PC-3 (cell line): ENCODE measurements at places on chromosomes 2 and 18. TPM values are rescaled to one million over a fixed set of nuclear protein-coding genes. Genes with fewer than 3 reads are reported as not detected.
A peak's percentile ranks its signal among the peaks of the same experiment; 100 is the strongest.

NAT8 gene
- total RNA-seq: not detected in 2 replicates

GPR75 gene
- 1.5 and 2.4 TPM in 2 replicates for total RNA-seq

VWC2L gene
- not detected in 2 replicates for total RNA-seq

MYOM1 gene
- total RNA-seq: 0.07 and 0.12 TPM in 2 replicates

COBLL1 gene
- 3.6 and 4.3 TPM in 2 replicates for total RNA-seq

GRCh38 chr2:212873256-212873655 lies 278.2 kb downstream of the IKZF2 start:
- no peak for DNase-seq

DNA sequence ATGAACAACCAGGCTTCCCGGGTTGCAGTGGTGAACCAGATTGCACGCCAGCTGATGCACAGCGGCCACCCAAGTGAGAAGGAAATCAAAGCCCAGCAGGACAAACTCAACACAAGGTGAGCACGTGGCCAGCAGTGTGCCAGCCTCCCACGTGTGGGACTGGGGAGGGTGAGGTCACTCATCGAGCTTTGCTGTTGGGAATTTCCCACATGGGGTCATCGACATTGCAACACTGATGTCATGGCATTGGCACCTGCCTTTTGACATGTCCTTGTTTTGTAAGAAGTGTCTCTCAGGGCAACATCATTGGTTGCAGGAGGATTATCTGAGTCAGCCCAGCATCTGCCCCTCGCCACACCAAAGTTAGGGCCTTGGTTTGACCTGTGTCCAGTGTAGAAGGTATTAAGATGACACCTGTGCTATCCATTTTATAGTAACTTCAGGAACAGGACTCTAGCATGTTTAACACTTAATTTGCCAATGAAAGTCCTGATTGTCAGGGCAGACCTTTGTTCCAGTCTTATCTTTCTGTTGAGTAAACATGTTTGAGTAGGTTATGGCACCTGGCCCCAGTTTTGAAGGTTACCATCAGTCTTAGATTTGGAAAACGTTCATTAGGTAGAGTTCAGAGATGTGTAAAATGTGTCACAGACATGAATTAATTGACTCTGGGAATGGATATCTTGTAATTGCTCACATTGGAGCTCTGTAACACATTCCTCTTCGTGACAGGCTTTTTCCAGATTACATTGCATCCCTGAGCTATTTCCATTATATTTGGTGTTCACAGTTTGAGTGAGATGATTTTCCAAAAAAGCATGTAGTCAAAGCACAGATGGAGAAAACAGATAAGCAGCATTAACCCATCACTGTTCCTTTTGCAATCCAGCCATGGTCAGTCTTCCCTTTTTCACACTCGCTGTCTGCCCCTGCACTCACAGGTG lies 93.3 kb upstream of the EML6 start:
- peak; percentile 29 for DNase-seq

DNA sequence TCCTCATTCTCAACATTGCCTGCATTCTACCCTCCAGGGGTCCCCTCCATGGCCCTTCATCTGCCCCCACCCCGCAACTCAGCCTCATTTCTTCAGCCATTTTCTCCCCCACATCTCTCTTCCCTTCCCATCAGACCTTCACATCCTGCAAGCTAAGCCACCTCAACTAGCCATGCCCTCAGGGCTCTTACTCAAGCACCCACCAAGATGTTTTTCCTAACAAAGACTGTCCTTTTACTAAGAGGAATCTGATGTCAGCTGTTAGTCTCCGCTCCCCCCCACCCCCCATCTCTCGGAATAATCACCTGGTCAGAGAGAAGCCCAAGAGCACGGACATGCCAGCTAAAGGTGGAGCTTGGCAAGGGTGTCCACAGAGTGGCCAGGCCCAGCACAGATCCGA lies 4.7 kb upstream of the CAPN10 start:
- peak; percentile 42 for DNase-seq

DNA sequence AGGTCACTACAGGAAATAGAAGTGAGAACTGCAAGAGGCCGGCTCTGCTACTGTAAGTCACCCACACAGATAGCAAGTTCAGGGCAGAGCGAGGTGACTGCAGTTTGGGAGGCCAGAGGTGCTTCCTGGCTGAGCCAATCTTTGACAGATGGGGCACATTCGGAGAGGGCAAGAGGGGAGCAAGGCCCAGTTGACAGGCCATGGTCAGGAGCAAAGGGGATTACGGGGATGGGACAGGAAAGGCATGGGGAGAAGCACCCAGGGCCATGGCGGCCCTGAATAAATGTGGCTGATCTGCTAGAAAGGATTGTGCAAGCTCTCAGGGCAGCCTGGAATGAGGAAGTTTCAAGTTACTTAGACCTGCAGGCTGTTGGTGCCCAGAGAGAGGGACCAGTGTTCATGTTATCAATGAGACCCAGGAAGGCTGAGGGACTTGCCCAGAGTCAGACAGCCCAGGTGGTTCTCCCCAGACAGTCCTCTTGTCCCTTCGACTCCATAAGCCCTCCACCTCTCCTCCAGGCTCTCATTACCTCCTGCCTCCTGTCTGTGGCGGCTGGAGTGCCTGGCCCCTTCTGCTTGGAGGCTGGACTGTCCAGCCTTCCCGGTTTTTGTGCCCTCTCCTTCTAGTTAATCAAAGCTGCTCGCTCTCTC lies 123.3 kb downstream of the CTIF start:
- DNase-seq: peak; percentile 24

GRCh38 chr2:167181134-167181533 lies 292.9 kb downstream of the XIRP2 start:
- DNase-seq: peak; percentile 90

DNA sequence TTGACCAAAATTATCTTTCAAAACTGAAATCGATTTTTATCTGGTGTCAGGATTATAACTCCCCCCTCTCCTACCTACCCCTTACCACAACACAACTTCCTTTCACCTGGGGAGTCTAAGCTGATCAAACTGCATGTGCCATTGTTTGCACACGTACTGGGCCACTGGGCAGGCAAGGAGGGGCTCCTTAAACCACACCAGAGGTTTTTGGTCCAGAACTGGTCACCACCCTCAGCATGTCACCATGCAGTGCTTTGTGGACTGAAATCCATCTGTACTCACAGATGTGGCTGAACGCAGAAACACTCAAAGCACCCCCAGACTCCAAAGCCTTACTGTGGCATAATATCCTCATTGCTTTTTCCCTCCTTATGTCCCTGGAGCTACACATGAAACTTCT lies 13.9 kb upstream of the ARHGAP25 start:
- no peak for DNase-seq

DNA sequence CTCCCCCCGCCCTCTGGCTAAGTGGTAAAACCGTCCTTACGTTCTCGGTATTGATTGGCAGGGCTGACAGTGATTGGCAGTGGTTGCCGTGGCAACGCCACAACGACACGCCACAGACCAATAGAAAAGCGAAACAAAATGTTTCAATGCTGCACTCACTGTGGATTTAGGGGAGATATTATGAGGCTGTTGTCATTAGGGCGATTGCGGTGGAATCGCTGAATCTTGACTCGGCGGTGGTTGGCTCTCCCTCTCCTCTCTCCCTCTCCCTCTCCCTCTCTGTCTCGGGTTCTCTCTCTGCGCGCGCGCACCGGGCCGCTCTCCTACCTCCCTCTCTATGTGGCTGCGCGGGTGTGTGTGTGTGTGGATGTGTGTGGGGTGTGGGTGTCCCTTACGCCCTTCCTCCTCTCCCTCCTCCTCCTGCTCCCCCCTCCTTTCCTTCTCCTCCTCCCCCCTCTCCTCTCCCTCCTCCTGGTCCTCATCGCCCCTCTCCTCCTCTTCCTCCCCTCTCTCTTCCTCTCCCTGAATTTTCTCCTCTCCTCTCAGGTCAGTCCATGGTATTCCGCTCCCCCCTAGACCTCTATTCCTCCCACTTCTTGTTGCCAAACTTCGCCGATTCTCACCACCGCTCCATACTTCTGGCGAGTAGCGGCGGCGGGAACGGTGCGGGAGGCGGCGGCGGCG lies at the start of gene SIX3:
TSS of gene SIX3 (plus strand) at position 152 of the 684 bp plus-strand sequence. CDS start at position 555, 403 bp downstream.
- peak; percentile 74 for DNase-seq

GRCh38 chr2:172878260-172878659 lies 142.6 kb downstream of the RAPGEF4 start:
- no peak for DNase-seq

- DNase-seq: peak; percentile 47
These were observed 170.6 kb downstream of the SLC8A1 start for GRCh38 chr2:40281021-40281940.
